ENCODE measurements at places on chromosomes 4 and X. TPM values are rescaled to one million over a fixed set of nuclear protein-coding genes. Genes with fewer than 3 reads are reported as not detected.

The XK gene
- 1.6 TPM for total RNA-seq

DNA sequence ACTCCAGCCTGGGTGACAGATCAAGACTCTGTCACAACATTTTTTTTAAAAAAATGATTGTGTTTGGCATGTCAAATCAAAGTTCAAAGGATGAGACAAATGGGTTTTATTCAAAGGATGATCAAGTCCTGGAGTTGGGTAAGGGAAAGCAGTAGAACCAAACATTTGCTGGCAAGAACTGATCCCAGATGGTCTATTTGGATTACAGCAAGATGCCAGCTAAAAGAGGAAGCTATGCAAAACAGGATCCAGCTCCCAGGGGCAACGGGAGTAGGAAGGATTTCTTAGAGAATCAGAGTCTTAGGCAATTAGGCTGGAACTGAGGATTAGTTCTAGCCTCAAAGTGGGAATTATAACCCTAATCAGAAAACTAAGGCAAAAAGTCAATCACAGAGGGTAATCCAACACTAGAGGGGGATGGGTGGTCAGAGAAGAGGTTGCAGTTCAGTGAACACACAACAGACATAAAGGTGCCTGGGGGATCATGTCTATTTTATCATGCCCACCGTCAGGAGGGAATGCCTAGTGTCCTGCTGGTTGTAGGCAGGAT lies 133.0 kb upstream of the PLS3 start:
- DNase-seq = no peak

- peak; percentile 82 for DNase-seq
These were observed 549.4 kb downstream of the TLL1 start for GRCh38 chr4:166422475-166422874.

GRCh38 chrX:49910344-49910743 lies 12.1 kb upstream of the CLCN5 start:
- DNase-seq = peak; percentile 6

GRCh38 chr4:20384456-20384855 lies 132.8 kb downstream of the SLIT2 start:
- DNase-seq = no peak

- DNase-seq = peak; percentile 77
These were observed 68.8 kb upstream of the PRPS1 start for GRCh38 chrX:107559506-107559905.

- no peak for DNase-seq
These were observed 11.3 kb downstream of the PNCK start for GRCh38 chrX:153662266-153662665.

DNA sequence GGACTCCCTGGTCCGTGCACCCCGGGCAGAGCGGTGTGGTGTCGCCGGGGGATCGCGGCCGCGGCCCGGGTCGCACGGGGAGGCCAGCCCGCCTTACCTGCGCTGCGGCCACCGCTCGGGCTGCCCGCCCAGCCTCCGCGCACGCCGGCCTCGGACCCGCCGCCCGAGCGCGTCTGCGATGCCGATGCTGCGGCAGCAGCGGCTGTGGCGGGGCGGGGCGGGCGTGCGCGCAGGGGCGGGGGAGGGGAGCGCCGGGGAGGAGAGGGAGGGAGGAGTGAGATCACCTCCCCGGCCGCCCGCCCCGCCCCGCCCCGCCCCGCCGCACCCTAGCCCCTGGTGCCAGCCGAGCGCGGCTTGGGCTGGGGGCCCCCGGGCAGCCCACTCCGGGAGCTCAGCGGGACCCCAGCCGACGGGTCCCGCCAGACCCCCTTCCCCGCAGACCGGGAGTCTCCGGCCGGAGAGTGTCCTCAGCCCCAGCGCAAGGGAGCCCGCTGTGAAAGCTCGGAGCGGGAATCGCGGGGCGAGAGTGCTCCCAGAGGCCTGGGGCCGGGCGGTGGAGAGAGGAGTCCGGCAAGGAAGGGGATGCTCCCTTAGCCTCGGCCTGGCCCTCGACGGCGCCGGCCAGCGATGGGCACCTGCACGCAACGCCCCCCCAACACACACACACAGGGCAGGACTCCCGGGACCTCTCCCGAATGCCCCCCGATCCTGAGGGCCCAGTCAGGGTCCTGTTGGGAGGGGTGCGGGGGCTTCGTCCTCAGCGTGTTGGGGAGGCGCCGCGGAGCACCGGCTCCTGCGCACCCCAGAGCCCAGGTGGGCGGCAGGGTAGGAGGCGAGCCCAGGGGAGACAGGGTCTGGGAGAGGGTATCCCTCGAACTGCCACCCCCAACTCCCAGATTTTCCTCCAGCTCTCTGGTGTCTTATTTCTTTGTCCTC lies at the start of gene L1CAM:
L1CAM (minus strand) TSS at position 206 of the 936 bp plus-strand sequence. CDS start 10,337 bp downstream, outside the sequence.
- DNase-seq = peak; percentile 69

The APBB2 gene
- total RNA-seq = 44.7 TPM

GRCh38 chrX:149961572-149961971 lies 23.3 kb upstream of the EOLA2 start:
- no peak for DNase-seq

DNA sequence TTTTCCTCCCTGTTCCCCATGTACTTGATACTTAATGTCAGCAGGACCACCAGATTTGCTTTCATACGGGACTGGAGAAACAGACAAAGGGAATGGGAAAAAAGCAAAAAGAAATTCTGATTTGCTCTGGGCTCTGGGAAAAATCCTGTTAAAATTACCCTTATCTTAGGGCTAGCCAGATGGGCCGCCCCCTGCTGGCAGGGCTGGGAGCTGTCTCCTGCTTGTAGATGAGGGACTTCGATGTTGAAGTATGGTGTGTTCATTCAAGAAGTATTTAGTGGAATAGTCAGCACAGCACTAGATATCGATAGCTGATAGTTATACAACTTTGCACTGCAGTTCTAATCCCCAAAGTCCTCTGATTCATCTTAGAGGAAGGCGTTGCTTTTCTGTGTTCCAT lies 45.8 kb downstream of the BCORL1 start:
- DNase-seq = peak; percentile 20

DNA sequence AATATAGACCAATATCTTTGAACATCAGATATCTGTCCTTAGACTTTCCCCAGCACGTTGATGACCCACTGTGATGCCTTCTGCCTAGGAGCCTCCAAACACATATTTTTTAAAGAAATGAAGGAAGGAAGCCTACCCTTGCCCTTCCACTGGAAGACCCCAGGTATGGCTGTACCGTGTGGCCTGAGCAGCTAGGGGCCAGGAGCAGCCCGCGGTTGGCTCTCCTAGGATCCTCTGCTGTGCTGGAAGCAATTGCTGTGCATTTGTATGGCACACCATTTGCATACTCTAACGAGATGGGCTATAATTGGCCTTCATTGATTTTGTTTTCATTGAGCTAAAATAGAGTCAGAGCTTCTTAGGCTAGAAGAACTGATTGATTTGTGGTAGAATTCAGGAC lies 128.8 kb downstream of the GPAT3 start:
- no peak for DNase-seq

DNA sequence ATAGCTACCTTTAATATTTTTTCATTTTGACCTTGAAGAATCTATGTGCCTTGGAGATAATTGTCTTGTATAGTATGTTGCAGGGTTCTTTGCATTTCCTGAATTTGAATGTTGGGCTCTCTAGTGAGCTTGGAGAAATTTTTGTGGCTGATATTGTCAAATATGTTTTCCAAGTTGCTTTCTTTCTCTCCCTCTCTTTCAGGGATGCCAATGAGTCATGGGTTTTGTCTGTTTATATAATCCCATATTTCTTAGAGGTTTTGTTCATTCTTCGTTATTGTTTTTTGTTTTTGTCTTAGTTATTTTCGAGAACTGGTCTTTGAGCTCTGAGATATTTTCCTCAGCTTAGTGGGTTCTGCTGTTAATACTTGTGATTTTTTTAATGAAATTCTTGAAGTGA lies 20.7 kb downstream of the RAB40AL start:
- DNase-seq = peak; percentile 49

The SSX4B gene
- not detected for total RNA-seq

DNA sequence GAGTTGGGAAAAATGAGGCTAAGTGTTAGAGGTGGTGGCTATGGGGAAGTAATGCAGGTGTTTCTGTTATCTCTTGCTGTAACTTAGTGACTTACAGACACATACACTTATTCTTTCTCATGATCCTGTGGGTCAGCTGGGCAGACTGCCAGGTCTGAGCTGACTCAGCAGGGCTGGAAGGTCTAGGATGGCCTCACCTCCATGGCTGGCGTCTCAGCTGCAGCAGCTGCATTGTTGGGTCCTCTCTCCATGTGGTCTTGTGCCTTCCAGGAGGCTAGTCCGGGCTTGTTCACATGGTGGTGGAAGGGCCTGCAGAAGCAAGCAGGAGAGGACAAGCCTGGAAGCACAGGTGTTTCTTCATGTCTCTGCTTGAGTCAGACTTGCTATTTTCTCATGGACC lies 172.7 kb downstream of the NHS start:
- DNase-seq = peak; percentile 94

GRCh38 chr4:141388481-141388880 lies 167.8 kb downstream of the ZNF330 start:
- DNase-seq = peak; percentile 76

GRCh38 chrX:149846789-149847188 lies 34.2 kb upstream of the MAGEA8 start:
- DNase-seq = no peak

DNA sequence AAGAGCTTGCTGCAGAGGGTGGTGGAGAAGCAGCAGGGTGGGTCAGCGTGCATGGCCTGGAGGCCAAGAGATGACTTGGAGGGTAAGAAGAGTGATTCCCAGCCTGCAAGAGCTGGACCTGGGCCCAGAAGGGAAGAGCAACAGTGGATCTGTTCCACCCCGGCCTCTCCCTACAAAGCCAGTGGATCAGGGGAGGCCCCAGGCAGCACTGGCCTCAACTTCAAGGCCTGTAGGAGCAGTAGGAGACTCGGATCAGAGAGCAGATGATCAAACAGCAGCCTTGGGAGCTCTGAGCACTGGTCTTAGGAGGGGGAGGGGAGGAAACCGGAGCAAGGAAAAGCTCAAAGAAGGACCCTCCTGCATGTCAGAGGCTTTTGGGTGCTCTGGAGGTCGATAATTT lies 7.6 kb downstream of the L1CAM start:
- DNase-seq = no peak

- DNase-seq = peak; percentile 59
These were observed 158.7 kb downstream of the SPRY1 start for GRCh38 chr4:123555233-123555806.

The CCDC120 gene
- total RNA-seq = 0.07 TPM

GRCh38 chr4:171629737-171630136 lies 183.5 kb upstream of the GALNTL6 start:
- DNase-seq = no peak

The ZNF280C gene
- 8.4 TPM for total RNA-seq

- DNase-seq = peak; percentile 43
These were observed 25.0 kb upstream of the FRMPD4 start for GRCh38 chrX:12113321-12113720.

DNA sequence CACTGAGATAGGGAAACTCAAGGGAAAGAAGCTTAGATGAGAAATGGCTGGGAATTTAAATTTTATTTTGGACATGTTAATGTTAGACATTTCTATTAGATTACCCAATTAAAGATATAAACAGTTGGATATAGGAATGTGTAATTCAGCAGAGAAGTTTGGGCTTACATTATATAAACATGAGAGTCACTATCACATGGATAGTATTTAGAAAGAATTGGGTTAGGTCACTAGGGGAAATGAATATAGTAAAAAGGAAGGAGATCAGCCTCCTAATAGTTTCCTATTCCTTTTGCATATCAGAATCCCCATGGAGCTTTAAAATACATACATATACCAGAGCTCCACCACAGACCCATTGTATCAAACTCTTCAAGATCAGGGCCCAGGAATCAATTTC lies 19.6 kb upstream of the CXCL5 start:
- no peak for DNase-seq

GRCh38 chrX:115036029-115036428 lies 18.6 kb upstream of the IL13RA2 start:
- no peak for DNase-seq

The SPCS3 gene
- total RNA-seq = 55.2 TPM

DNA sequence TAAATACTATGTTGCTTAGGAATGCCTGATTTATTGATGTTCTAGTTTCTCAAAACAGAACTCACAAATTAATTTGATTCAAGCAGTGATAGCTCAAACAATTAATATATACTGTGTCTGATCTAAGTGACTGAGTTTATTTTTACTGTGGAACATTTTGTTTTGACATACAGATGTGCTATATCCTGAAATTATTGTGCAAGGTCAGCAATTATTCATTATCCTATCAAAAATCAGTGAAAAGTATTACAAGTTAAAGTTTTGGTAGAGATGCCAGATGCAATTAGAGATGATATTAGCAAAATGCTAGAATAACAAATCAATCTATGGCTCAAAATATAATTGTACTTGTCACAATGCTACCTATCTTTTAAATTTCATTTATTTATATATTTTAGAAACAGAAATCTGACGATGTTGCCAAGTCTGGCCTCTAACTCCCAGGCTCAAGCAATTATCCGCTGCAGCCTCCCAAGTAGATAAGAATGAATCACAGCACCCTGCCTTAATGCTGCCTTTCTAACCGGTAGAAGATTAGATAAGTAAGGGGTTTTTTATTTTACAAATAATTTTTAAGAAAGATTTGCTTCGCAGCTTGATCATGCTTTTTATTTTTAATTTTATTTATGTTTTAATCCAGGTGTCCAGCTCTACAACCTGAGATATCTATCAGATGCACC lies 825.5 kb upstream of the NDST4 start:
- DNase-seq = no peak

GRCh38 chrX:87582453-87582852 lies 64.9 kb downstream of the KLHL4 start:
- DNase-seq = no peak

GRCh38 chr4:58957711-58958110 lies 1847.5 kb upstream of the IGFBP7 start:
- DNase-seq = no peak

The RHOXF2 gene
- total RNA-seq = not detected

- DNase-seq = no peak
These were observed 251.4 kb downstream of the DTHD1 start for GRCh38 chr4:36532670-36533379.

- DNase-seq = peak; percentile 42
These were observed 1219.3 kb upstream of the PRKX start for GRCh38 chrX:4932790-4933189.

GRCh38 chr4:176377780-176378179 lies 58.0 kb downstream of the SPCS3 start:
- DNase-seq = peak; percentile 32

DNA sequence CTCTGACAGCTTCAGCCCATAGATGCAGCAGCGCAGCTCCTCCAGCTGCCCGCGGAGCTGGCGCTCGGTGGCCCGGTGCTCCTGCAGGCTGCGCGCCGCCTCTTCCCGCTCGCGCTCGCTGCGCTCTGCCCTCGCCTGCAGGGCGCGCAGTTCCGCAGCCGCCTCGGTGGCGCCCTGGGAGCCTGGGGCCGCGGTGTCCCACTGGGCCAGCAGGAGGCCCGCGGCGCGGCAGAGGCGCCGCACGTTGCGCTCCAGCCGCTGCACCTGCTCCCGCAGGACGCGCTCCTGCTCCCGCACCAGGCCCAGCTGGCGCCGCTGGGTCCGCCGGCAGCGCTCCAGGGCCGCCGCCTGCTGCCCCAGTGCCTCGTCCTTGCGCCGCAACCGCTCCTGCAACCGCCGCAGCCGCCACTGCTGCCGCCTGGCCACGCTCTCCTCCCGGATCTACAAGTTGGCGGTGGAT lies 10.1 kb downstream of the C4orf50 start:
- no peak for DNase-seq

DNA sequence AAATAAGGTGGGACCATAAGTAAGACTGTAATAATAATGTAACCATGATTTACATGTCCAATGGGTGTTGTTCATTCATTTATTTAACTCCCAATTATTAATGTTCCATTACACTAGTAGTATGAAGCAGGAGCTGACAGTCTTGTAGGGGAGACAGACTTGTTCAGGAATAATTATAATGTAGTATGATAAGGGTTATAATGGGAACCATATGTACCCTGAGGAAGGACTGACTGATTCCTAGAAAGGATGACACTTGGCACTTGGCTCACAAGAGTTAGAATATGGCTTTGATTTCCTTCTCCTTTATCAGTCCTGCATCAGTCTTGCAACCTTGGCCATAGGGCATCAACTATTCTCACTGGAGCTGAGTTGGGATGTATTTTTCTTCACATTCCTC lies 24.2 kb downstream of the PCDH7 start:
- DNase-seq = no peak

Data from M059J (cell line).